ENCODE measurements at places on chromosomes 12 and 14. TPM values are rescaled to one million over a fixed set of nuclear protein-coding genes. Genes with fewer than 3 reads are reported as not detected.

Gene ARMH4
- 9.6 TPM for total RNA-seq

Gene NXPH4
- 49.1 TPM for total RNA-seq

Gene SMCO2
- total RNA-seq, result 0.40 TPM

Gene NEMP1
- total RNA-seq, result 6.6 TPM

Gene FOXG1
- total RNA-seq, result 1.6 TPM

Gene LRRK2
- total RNA-seq, result 12.3 TPM

Gene GPX2
- not detected for total RNA-seq

Gene PRH2
- total RNA-seq, result not detected

Gene NPFF
- not detected for total RNA-seq

Gene KLRC1
- not detected for total RNA-seq

Gene GPR68
- 1.4 TPM for total RNA-seq

Gene TAS2R9
- total RNA-seq, result not detected

Gene NEK9
- total RNA-seq, result 103 TPM

Gene KIF26A
- under 0.01 TPM for total RNA-seq

Gene HOXC4
- total RNA-seq, result 1.2 TPM

Gene SELPLG
- total RNA-seq, result 2.7 TPM

Gene SERPINA5
- total RNA-seq, result 0.33 TPM

Gene ACVR1B
- 18.4 TPM for total RNA-seq

Gene SERPINA12
- total RNA-seq, result not detected

Gene DPY19L2
- 3.8 TPM for total RNA-seq

Gene ANO2
- 0.07 TPM for total RNA-seq

Gene DHRS1
- 29.0 TPM for total RNA-seq

Gene C12orf50
- total RNA-seq, result not detected

Gene CISTR
- total RNA-seq, result not detected

Measured in smooth muscle cell of the pulmonary artery (primary cell).